ENCODE measurements at places on chromosomes 5 and 9.

GRCh38 chr5:108629779-108630528, 117.7 kb upstream of the FER start:
- DNase-seq = no peak

DNA sequence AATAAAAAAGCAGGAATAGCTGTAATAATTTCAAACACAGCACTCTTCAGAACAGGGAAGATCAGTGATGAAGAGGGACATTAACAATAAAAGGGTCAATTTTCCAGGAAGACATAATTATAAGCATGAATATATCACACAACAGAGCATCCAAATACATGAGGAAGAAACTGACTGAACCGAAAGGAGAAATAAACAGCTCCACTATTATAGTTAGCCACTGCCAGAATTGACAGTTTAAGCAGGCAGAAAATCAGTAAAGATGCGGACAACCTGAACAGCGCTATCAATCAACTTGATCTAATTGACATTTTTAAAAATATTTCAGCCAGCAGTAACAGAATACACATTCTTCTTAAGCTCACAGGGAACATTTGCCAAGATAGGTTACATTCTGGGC, 89.1 kb downstream of the MED10 start:
- no peak for DNase-seq

GRCh38 chr5:62521319-62521718, 57.3 kb upstream of the LRRC70 start:
- no peak for DNase-seq

GRCh38 chr9:37990404-37991015, 78.5 kb downstream of the SHB start:
- DNase-seq = no peak
